ENCODE measurements at places on chromosomes 7 and 10.

DNA sequence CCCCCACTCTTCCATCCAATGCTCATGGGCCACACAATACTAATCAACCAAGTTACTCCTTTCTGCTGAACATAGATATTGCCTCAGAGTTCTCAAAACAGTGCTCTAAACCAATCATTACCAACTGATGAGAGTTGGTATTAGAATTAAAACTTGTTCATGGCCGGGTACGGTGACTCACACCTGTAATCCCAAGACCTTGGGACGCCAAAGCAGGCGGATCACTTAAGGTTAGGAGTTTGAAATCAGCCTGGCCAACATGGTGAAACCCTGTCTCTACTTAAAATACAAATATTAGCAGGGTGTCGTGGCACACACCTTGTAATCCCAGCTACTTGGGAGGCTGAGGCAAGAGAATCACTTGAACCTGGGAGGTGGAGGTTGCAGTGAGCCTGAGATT is 8.2 kb downstream of the TM9SF3 start:
- no peak for DNase-seq

- no peak for DNase-seq
Measured at GRCh38 chr7:156792611-156793010, 100.4 kb downstream of the LMBR1 start.

DNA sequence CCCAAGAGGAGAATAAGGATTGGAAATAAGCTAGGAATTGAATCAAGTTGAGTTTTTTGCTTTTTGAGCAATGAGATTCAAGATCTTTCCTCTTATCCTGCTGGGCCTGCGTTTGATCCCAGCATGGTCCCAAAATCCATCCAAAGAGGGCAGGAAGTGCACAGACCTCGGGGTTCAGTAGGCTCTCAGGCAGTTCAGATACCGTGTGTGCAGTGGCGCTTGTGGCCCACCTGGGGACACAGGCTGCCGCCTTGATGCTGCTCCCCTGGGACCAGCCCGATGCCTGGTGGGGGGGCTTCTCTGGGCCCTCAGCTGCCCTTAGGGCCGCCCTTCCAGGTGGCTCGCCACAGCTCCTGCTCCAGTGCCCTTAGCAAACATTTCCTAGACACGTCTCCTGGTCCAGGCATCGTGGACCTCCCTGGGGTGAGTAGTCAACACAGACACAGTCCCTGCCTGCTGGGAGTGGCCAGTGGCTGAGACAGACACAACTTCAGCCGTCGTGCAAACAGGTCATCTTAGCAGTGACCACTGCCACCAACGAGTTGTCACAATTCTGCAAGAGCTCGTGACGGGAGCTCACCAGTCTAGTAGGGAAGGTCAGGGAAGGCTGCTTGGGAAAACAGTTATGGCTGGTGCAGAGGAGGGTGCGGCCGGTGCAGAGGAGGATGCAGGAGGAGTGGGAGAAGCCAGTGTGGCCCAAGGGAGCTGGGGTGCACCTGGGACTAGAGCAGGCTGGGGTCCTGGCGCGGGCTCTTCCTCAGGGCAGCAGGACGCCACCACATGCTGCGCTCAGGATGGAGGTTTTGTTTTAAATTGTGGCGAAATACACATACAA is 21.7 kb upstream of the JAKMIP3 start:
- DNase-seq = no peak

- peak; percentile 20 for DNase-seq
Measured at GRCh38 chr7:139623518-139623917, 100.0 kb downstream of the CLEC2L start.

DNA sequence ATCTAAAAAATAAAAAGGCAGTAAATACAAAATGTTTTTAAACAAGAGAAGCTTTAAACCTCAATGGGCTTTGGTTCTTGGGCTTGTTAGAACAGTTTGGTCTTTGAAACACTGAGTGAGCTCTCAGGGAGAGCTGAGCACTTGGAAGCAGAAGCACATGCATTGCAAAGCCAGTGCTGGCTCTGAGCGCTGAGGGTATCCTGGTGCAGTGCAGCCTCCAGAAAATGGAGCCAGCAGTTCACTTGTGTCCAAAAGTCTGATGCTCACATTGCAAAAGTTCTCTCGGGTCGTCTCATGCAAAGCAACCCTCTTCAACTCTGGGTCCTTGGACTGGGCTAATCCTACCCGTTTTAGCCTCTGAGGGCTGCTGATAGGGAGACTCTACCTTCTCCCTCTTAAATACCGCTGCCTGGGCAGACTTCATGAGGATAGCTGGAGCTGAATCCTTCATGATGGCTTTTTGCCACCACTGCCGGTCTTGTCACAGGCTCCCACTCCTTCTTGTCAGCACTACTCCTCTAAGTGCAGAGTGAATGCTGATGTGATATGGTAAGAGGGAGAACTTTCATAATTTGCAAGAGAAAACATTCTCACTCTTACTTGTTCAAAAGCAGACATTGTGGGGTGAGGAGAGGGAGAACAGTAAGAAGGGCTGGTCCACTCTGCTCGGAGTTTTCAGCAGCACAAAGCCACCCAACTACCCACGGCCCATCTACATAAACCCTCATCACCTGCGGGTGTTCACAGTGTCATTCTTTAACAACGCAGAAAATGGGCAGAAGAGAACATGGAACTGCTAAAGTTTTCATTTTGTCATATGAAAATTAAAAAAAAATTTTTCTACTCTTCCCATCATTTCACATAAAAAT is 42.2 kb upstream of the BMPER start:
- no peak for DNase-seq

DNA sequence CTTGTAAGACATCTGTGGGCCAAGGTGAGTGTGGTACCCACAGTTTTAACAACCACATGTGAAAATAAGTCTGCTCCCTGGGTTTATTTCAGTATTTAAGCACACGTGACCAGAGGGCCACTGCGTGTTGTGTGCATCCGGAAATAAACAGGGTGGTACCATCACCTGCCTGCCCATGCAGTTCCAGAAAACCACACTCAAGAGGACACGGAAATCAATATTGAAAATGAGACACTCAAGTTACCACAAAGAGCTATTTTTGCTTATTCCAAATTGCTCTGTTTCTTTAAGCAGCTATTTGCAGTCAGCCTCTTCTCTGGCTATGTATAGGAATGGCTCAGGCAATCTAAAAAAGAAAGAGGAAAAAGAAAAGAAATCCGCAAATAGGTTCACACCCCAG is 71.8 kb upstream of the LOXL4 start:
- peak; percentile 68 for DNase-seq

DNA sequence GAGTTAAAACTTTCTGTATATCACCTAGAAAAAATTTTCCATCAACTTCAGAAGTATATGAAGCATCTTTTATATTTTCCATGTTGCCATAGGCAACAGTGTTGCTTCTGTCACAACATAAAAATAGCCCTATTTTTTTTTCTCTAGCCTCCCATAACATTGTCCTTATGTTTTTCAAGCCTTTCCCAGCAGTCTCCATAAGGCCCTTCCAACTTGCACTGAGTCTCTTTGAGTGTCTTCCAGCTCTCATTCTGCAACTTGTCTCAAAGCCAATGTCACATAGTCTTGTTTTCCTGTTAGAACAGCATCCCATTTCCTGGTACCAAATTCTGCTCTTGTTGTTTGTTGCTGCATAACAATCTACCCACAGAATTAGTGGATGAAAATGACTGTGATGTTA is 1055.5 kb upstream of the GHITM start:
- no peak for DNase-seq

- no peak for DNase-seq
Measured at GRCh38 chr10:24898501-24898900, 53.9 kb downstream of the PRTFDC1 start.
